ENCODE measurements at places on chromosomes 1 and 21.

GRCh38 chr1:38489844-38490270 is 369.7 kb downstream of the RRAGC start:
- no peak for DNase-seq
- no peaks in the 10 kb centered on the region for H3K36me3 ChIP-seq
- no peak overlapping the region for H3K27ac ChIP-seq

- peaks cover 76% of the 10 kb centered on the region for H3K36me3 ChIP-seq
- H3K4me3 ChIP-seq = no peak overlapping the region
- peaks cover 48% of the 10 kb centered on the region for H3K4me1 ChIP-seq
- no peaks in the 10 kb centered on the region for H3K27me3 ChIP-seq
Observed at GRCh38 chr1:226645279-226645976, 93.7 kb downstream of the ITPKB start.

GRCh38 chr1:7943251-7943650 is 2.6 kb upstream of the TNFRSF9 start:
- H3K4me1 ChIP-seq = peaks cover 8% of the 10 kb centered on the region
- no peak for DNase-seq
- no peaks in the 10 kb centered on the region for H3K36me3 ChIP-seq
- peaks cover 6% of the 10 kb centered on the region for H3K27me3 ChIP-seq
- no peak overlapping the region for H3K27ac ChIP-seq

GRCh38 chr1:12615865-12616708 is 1.9 kb downstream of the DHRS3 start:
- H3K4me1 ChIP-seq = peaks cover 38% of the 10 kb centered on the region
- H3K27ac ChIP-seq = peak overlapping the region; percentile 79
- no peaks in the 10 kb centered on the region for H3K27me3 ChIP-seq
- H3K4me3 ChIP-seq = peak overlapping the region; percentile 96

GRCh38 chr1:29499104-29499650 is 262.9 kb downstream of the PTPRU start:
- no peak for DNase-seq
- no peaks in the 10 kb centered on the region for H3K27me3 ChIP-seq
- no peaks in the 10 kb centered on the region for H3K4me1 ChIP-seq
- no peaks in the 10 kb centered on the region for H3K36me3 ChIP-seq

DNA sequence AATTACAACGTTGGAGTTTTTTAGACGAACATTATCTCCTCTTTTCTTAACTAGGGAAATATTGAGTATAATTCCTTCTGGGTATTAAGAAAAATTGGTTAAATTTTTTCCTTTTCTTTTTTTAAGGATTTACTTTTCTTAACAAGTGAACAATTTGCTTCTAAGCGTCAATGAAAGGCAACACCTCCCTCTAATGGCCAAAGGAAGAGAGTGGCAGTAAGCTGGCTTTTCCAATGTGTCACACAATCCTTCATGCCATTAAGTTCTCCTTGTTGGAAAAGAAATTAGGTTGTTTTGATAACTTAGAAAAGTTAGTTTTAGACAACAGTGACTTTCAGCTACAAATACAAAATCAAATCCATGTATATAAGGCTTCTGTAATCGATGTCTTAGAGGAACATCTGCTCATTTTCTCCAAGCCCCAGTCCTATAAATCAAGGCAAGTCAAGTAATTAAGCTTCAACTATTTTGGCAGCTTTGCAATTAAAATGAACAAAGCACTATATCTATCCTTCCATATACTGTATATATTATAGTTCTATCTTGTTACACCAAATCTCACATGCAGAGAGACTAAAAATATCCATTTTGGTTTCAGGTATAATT is 62.8 kb downstream of the EDEM3 start:
- DNase-seq = no peak
- no peaks in the 10 kb centered on the region for H3K4me1 ChIP-seq
- H3K27me3 ChIP-seq = no peaks in the 10 kb centered on the region
- H3K36me3 ChIP-seq = peaks cover 25% of the 10 kb centered on the region
- H3K27ac ChIP-seq = no peak overlapping the region

- no peak overlapping the region for H3K4me3 ChIP-seq
- H3K27me3 ChIP-seq = no peaks in the 10 kb centered on the region
- no peak overlapping the region for H3K27ac ChIP-seq
- H3K4me1 ChIP-seq = no peaks in the 10 kb centered on the region
- no peak for DNase-seq
- H3K36me3 ChIP-seq = no peaks in the 10 kb centered on the region
Observed at GRCh38 chr1:62306065-62306464, 13.2 kb downstream of the KANK4 start.

- no peaks in the 10 kb centered on the region for H3K36me3 ChIP-seq
- peaks cover 10% of the 10 kb centered on the region for H3K27me3 ChIP-seq
- H3K27ac ChIP-seq = no peak overlapping the region
- H3K4me1 ChIP-seq = no peaks in the 10 kb centered on the region
- no peak overlapping the region for H3K4me3 ChIP-seq
Observed at GRCh38 chr1:151728151-151729054, 7.1 kb downstream of the RIIAD1 start.

GRCh38 chr1:981491-981954 is 370 bp downstream of the PERM1 start:
- H3K4me1 ChIP-seq = no peaks in the 10 kb centered on the region
- H3K27me3 ChIP-seq = no peaks in the 10 kb centered on the region
- no peak overlapping the region for H3K27ac ChIP-seq
- no peak overlapping the region for H3K4me3 ChIP-seq
- no peak for DNase-seq

DNA sequence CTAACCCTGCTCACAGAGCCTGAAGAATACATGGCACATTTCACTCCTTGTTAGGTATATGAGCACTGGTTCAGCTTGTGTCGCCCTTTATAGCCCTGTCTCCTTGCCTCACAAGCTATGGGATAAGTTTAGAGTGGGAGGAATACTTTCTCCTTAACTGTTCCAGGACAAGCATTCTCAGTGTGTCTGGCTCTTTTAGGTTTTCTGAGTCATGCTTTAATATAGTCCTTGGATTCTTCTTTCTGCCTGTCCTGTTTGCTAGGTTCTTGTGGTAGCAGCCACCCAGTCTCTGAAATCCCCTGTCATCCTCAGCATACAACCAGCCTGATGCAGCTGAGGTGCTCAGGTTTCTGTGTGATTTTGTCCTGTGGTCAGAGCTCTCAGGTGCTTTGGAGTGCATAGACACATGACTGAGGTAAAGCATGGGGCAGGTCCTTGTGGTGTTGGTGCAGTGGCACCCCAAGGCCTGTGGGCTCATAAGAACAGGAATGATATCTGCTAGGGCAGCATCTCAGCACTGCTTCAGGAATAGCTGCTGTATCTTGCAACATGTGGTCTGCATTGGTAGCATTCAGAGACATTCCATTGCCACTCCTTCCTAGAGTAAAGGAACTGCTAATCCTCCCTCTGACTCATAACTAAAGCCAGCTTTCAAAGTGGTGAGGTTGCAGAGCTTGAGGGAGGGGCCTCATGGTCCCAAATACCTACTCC is 14.2 kb upstream of the CASQ2 start:
- no peaks in the 10 kb centered on the region for H3K4me1 ChIP-seq
- H3K27ac ChIP-seq = no peak overlapping the region
- peaks cover 8% of the 10 kb centered on the region for H3K27me3 ChIP-seq
- DNase-seq = no peak
- H3K36me3 ChIP-seq = no peaks in the 10 kb centered on the region
- H3K4me3 ChIP-seq = no peak overlapping the region

DNA sequence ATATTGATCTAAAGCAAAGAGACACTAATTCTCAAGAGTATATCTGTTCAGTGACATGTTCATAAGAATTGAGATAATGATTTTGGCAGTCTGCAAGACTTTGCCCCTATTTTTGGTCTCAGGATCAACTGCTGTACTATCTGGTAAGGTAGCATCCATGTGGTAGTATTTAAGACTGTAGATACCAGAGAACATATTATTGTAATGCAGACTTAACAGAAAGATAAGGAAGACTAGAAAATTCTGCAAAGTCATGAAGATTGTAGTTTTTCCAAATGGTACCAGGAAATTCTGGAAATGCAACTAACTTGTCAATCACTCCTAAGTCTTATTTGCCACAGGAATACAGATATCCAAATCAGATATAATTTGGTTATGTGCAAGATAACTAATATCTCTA is 35.1 kb downstream of the RNF2 start:
- no peaks in the 10 kb centered on the region for H3K27me3 ChIP-seq
- no peaks in the 10 kb centered on the region for H3K36me3 ChIP-seq
- no peaks in the 10 kb centered on the region for H3K4me1 ChIP-seq
- H3K27ac ChIP-seq = no peak overlapping the region
- no peak for DNase-seq

GRCh38 chr1:162901243-162901642 is 40.3 kb upstream of the CCDC190 start:
- no peak overlapping the region for H3K27ac ChIP-seq
- no peaks in the 10 kb centered on the region for H3K36me3 ChIP-seq
- H3K4me3 ChIP-seq = no peak overlapping the region
- no peaks in the 10 kb centered on the region for H3K27me3 ChIP-seq
- H3K4me1 ChIP-seq = no peaks in the 10 kb centered on the region

DNA sequence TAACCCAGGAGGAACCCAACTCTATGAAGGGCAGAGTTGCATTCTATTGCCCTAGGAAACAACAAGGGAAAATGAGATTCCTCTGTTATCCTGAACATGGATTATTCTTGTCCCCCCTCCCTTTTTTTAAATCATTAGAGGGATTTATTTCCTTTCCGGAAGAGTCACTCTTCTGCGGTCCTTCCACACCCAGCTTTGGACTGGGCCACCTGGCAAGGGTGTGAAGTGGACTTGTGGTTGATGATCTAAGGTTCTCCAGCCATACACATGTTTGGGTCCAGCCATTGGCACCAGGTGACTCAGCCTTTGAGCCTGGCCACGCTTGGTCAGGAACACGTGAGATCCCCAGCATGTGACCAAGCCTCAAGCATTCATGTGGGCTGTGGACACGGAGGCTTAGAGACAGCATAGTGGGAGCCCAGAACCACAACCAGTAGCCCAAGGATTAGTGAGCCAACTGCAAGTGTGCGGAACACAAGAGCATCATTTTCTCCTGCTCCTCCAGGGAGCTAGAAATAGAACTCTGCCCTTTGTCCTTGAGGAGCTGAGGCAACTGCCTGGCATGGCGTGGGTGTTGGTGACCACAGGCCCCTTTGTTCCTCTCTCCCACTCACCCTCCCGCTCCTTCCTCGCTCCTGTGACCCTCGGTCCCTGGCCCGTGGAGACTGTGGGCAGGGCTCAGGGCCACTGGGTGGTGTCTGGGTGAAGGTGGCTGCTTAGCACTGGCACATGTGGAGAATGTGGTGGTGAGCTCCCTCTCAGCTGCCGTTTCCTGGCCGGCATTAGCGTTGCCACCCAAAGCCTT is 50.1 kb downstream of the NENF start:
- H3K27ac ChIP-seq = no peak overlapping the region
- H3K27me3 ChIP-seq = no peaks in the 10 kb centered on the region
- H3K36me3 ChIP-seq = no peaks in the 10 kb centered on the region
- no peaks in the 10 kb centered on the region for H3K4me1 ChIP-seq

GRCh38 chr1:9592510-9593075 is 3.9 kb downstream of the TMEM201 start:
- no peak overlapping the region for H3K4me3 ChIP-seq
- peaks cover 23% of the 10 kb centered on the region for H3K4me1 ChIP-seq
- DNase-seq = no peak

- H3K4me1 ChIP-seq = no peaks in the 10 kb centered on the region
- no peak for DNase-seq
- no peaks in the 10 kb centered on the region for H3K27me3 ChIP-seq
- no peak overlapping the region for H3K4me3 ChIP-seq
Observed at GRCh38 chr1:65773391-65774123, 19.1 kb upstream of the PDE4B start.

DNA sequence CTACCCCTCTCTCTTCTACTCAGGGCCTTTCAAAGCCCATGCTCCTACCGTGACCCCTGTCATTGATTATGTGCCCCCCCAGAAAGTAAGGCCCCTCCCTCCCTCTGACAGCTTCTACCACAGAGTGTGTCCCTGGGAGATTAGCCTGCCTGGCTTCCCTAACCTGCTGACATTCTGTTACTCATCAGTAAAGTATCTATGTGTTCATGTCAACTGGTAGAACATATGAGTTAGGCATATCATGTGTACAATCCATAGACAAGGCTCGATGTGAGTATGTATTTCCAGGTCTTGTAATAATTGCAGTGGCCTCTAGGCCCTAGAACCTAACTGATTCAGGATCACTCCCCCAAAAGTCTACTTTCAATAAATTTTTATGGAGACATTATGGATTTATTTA is 120.0 kb downstream of the GIPC2 start:
- no peak overlapping the region for H3K27ac ChIP-seq
- H3K4me3 ChIP-seq = no peak overlapping the region
- no peaks in the 10 kb centered on the region for H3K27me3 ChIP-seq

- no peak overlapping the region for H3K4me3 ChIP-seq
- peaks cover 12% of the 10 kb centered on the region for H3K4me1 ChIP-seq
- H3K36me3 ChIP-seq = peaks cover 6% of the 10 kb centered on the region
- no peaks in the 10 kb centered on the region for H3K27me3 ChIP-seq
Observed at GRCh38 chr1:12593621-12594066, 24.4 kb downstream of the DHRS3 start.

DNA sequence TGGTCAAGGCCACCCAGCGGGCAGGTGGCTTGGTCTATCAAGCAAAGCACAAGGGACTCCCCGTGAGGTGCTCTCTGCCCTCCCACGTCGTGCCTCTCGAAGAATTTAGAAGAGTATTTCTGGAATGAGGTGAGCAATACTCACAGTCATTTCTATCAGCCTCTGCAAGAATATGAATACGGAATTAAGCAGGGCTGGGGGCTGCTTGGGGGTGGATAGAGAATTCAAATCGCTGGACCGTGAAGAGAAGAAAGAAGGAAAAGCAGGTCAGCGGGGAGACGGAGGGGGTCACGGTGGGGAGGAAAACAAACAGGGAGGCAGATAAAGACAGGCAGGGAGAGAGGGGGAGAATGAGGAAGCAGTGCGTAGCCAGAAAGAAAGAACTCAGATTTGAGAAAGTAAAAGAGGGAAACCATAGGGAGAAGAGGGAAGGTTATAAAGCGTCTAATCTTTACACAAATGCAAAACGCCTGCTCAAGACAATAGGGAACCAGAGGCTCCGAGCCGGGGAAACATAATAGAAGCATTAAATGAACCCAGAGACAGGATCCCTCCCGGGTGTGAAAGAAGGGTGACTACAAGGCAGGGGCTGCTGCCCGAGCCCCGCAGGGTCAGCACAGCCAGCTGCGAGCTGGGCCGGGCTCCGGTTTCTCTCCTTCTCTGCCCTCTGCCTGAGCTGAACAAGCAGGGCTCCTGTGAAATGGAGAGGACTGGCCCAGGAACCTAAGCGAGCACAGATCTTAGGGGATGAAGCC is 2.1 kb upstream of the EDN2 start:
- H3K4me1 ChIP-seq = no peaks in the 10 kb centered on the region
- H3K36me3 ChIP-seq = no peaks in the 10 kb centered on the region
- no peaks in the 10 kb centered on the region for H3K27me3 ChIP-seq
- H3K4me3 ChIP-seq = no peak overlapping the region

Data from effector memory CD4-positive, alpha-beta T cell (primary cell).